ENCODE measurements at places on chromosomes 12 and 14. TPM values are rescaled to one million over a fixed set of nuclear protein-coding genes. Genes with fewer than 3 reads are reported as not detected.

- DNase-seq = no peak
Measured at GRCh38 chr14:70281939-70282338, 77.5 kb downstream of the COX16 start.

DNA sequence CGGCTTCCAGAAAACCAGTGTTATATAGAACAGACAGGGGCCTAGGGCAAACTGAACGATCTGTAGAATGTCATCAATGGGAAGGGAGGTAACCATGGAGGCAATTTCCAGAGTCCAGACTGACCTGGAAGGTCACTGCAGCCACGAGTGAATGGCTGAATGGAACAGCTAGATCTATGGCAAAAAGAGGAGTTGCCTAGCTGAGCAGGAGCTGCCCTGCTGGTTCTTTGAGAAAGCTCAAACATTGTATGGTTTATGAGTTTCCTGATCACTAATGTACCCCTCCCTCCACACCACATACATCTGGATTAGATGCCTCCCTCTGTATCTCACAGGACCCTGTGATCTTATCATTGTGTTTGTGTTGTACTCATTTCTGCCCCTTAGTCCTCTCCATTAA is 1.0 kb upstream of the RERG start:
- no peak for DNase-seq

- DNase-seq = no peak
Measured at GRCh38 chr14:20734430-20734806, 11.3 kb upstream of the EDDM3A start.

DNA sequence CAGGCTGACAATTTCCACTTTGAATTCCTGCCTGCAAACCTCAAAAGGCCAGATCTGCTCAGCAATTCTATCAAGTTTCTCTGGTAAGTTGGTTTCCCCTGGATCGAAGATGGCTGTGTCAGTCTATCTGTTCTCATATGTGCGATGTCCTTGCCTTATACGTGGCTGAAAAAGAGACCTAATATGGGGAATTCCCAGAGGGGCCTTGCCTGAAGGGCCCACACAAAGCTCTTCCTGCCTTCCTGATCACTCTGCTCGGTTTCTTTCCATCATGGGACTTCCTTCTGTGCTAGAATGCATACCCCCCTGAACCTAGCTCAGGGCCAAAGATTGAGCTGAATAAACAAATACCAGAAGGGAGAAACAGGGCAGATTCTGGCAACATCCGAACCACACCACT is 13.2 kb downstream of the TCL1B start:
- no peak for DNase-seq

DNA sequence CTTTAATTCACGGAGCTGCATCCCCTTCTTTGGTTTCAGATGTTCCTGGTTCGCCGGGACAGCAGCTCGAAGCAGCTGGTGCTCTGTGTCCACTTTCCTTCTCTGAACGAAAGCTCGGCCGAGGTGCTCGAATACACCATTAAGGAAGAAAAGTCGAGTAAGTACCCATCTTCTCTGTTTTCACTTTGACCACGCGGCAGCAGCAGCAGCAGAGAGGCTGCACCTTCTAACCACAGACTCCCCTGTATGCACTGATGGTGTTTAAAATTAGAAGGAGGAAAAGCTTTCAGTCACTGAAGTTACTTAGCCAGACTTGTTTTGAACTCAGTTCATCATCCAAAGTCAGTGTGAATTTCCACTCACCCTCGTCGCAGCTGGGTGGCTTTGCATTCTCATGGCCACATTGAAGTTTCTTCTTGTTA is 63.8 kb downstream of the RIN3 start:
- no peak for DNase-seq

DNA sequence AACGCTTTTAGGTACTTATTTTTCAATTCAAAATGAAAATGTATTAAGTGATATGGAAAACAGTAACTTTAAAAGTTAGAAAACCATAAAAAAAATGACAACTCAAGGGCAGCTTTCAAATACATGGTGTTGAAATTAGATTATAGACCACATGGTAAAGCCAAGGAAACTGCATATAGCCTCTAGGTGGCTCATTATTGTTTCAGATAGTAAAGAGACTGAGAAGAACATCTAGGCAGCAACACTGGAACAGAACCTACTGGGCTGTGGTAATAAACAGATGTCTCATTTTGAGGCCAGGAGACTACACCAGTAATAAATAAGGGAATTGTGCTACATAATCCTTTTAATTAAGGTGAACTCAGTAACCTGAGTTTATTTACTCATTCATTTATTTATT is 13.0 kb downstream of the FBXO33 start:
- DNase-seq = no peak

Gene KCNA5
- total RNA-seq = not detected

Gene CLEC4E
- total RNA-seq = not detected

Gene NANOG
- total RNA-seq = not detected

Gene SLC25A47
- not detected for total RNA-seq

Gene ZDHHC22
- total RNA-seq = 5.9 TPM

Gene KRT78
- not detected for total RNA-seq

Gene ALDH1L2
- total RNA-seq = 4.2 TPM

Gene MYF6
- not detected for total RNA-seq

All from neural crest cell (in vitro differentiated cells).